ENCODE measurements at places on chromosomes 5 and 9.

DNA sequence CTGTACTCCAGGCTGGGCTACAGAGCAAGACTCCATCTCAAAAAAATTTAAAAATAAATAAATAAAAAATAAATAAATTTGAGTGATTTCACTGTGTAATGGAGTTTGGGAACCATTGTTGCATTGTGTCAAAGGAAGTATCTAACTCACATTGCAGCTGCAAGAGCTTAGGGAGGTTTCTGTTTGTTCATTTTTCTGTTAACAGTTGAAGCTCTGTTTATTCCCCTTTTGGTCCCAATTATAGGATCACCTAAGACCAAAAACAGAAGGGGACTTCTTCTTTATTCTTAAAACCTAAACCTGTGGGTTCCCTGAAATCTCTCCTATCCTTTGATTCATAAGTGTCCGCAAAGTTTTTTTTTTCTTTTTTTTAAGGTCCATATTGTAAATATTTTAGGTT lies 28.6 kb upstream of the PCAT7 start:
- no peak for DNase-seq

DNA sequence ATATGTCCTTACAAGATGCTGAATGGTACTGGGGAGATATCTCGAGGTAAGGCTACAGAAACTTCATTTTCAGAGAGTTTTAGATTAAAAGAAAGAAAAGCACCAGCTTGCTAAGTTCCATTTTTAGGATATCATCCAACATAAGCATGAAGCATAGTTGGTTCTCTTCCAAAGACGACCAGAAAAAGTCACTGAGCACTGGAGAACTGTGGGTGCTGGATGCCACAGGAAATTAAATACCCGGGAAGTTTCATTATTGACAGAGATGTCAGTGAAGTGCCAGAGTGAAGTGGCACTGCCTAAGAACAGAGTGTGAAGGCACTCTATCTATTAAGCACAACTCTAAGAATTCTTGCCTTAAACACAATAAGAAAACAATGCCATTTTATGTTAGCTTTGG lies 76.8 kb downstream of the PIK3R1 start:
- no peak for DNase-seq

GRCh38 chr9:456365-456764 lies 241.7 kb downstream of the DOCK8 start:
- DNase-seq = no peak

- peak; percentile 45 for DNase-seq
Observed at GRCh38 chr9:107137495-107138202, 145.4 kb upstream of the RAD23B start.

DNA sequence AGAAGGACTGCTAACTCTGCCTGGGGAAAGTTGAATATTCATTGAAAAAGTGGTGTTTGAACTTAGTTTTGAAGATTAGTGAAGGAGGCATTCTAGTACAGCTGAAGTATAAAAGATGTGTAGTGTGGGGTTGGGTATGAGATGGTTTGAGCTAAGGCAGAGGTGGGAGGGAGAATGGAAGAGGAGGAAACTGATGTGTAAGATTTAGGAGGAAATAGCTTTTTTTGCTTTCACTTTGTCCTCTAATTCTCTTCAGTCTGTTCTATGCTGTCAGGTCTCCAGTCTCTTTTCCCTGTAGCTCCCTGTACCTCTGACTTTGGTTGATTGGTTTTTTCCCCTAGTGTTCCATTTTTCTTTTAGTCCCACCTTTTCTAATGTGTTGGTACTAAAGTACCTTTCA lies 9.0 kb downstream of the CREBRF start:
- DNase-seq = peak; percentile 46

DNA sequence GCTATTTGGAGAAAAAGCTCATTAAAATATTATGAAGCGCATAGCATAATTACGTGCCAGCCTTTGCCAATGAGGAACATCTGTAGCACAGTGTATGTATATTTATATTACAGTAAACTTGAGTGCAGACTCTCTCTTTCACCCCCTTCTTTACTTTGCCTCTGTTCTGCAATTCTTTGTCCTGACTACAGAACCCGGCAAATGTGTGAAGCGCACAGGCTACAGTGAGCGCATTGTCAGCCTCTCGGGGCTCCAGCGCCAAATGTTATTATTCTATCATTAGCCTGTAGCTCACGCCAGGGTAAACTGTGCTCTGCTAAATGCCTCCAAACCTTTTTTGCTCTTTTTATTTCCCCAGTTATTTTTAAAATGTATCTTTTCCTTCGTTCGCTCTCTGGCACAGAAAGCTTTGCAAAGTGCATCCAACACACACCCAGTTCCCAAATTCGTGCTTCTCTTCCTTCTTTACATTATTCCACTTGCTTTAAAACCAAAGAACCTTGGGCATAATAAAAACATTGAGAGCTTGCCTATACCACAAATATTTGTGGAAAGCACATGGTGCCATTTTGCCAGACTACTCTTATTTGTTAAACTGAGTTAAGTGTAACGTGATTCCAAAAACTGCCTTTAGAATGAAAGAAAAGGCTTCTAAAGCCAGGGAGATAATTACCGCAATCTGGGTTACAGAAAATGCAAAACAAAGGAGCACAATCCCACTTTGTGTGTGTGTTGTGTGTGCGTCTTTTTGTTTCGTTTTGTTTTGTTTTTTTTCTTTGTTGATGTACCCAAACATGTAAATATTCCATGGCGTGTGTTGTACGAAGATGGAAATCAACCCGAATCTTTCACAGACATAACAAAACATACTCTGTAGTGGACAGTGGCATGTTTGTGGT lies 164.1 kb upstream of the MPDZ start:
- DNase-seq = no peak

DNA sequence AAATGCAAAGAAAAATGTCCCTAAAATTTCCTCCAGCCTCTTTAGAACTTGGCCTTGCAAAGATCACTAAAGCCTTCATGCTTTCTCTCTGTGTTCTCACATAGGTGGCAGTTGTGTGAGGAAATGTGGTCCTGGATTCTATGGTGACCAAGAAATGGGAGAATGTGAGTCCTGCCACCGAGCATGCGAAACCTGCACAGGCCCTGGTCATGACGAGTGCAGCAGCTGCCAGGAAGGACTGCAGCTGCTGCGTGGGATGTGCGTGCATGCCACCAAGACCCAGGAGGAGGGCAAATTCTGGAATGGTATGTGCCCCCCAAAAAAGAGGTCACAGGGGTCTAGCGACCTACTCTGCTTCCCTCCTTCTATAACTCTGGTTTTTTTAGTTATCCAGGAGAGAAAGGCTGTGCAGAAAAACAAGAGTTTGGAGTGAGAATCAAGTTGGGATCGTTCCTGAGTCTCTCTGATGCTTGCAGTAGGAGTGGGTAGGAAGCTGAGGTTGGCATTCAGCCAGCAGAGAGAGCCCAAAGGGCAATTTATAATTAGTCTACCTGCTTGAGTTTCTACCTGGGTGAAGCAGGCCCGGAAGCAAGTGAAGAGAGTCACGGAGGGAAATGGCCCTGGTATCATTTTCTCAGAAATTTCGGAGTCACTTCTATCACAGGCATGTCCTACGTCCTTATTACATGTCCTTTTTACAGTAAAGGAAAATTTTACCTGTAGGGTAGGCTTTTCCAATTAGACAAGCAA lies 97.5 kb downstream of the RFK start:
- DNase-seq = no peak

GRCh38 chr5:138538943-138539627 lies 4.0 kb downstream of the ETF1 start:
- no peak for DNase-seq

- DNase-seq = no peak
Observed at GRCh38 chr5:159211729-159212174, 2.4 kb upstream of the RNF145 start.

DNA sequence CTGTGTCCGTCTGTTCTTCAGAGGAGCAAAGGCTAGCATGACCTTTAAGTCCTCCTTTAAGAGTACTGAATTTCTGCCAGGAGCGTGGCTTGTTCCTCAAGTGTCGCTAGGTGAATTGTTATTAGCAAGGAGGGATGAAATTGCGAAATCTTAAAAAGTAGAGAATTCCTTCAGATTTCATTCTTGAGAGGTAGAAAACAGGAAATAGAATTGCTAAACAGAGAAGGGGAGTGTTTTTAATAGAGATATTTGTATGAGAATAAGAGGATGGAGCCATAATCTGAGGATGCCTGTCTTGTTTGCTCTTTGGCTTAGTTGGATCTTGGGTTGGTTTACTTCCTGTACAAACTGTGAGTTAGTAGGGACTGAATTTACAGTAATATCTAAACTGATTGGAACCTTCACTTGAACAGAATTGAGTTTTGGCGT lies 39.2 kb downstream of the EXOSC2 start:
- DNase-seq = no peak

DNA sequence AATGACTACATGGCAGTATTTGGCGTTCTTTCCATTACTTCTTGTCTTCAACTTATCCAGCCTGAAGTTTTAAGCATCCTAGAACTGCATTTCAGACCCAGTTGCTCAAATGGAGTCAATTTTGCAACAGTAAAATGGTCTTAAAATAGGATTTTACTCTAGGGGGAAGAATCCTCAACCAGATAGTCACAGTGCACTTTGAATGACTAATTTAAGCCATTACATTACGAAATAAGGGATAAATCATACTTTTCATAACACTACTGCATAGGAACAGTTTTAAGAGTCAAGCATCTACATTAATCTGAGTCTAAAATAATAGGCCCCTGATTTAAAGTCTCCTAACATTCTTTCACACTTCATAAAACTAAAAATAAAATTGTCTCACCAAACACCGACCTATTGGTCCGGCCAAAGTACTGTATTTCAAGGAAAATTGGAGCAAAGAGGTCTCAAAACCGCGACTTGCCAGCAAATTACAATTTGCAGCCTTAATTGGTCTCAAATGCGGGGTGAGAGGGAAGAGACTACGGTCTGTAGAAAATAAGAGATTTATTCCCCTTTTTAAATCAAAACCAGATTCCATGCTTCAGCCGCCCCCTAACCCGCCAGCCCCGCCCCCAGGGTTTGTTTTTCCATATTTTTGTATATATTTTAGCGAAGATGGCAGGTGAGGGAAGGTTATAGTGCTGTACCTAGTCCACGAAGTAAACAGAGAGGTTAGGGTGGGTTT lies 1.2 kb upstream of the SMARCA2 start:
- DNase-seq = no peak

GRCh38 chr5:146667633-146668272 lies 151.8 kb upstream of the GPR151 start:
- DNase-seq = no peak

- no peak for DNase-seq
Observed at GRCh38 chr9:16085167-16085726, 532.4 kb downstream of the CCDC171 start.

DNA sequence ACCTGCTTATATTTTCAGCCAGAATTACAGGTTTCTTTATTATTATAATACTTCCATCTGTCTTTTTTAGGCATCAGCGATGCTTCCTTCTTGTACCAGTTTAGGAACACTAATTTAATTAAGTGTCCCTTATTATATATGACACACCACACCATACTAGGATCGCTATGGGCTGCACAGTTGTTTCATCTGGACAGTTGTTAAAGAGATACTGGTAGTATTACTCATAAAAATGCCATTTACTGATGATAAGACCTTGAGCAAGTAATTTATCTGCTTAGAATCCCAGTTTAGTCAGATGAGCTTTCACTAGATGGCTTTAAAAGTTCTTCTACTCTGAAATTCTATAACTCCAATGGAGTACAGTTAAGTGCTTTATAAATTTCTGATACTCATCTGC lies 17.1 kb downstream of the ARSK start:
- DNase-seq = no peak

- DNase-seq = peak; percentile 21
Observed at GRCh38 chr9:83981126-83981871, 694 bp downstream of the RMI1 start.

DNA sequence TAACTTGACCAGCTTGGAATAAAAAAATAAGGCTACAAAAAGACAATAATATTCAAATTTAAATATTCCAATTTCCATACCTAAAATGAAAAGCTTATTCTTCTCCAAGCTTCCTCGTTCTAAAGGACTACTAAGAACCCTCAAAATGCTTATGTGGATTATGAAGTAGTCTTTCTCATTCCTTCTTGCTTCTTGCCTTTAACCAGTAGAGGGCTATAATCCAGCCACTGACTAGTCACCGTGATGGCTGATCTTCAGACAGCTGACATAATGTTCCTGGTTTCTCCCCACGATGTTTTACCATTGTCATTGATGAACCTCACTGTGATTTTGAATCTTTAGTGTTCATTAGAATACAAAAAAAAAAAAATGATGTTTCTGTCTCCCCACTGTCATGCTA lies 515.3 kb downstream of the TLE1 start:
- DNase-seq = no peak

- no peak for DNase-seq
Observed at GRCh38 chr5:87081016-87081415, 186.7 kb upstream of the RASA1 start.

GRCh38 chr5:113524927-113525326 lies 11.4 kb downstream of the YTHDC2 start:
- peak; percentile 16 for DNase-seq

DNA sequence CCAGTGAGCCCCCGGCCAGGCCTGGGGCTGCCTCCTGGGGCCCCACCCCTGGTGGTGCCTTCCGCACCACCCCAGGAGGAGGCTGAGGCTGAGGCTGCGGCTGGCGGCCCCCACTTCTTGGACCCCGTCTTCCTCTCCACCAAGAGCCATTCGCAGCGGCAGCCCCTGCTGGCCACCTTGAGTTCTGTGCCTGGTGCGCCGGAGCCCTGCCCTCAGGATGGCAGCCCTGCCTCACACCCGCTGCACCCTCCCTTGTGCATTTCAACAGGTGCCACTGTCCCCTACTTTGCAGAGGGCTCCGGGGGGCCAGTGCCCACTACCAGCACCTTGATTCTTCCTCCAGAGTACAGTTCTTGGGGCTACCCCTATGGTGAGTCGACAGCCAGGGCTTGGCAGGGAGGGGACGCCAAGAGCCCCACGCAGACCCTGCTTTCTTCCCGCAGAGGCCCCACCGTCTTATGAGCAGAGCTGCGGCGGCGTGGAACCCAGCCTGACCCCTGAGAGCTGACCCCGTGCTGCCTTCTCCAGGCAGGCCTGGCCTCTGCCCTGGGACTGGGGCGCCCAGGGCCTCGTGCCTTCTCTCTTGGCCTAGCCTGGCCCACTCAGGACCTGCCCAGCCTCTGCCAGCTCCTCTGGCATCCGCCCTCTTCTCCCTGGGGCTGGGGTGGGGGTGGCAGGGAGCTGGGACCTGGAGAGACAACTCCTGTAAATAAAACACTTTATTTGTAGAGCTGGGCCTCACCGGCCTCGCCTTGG lies 4.0 kb upstream of the EHMT1 start:
- no peak for DNase-seq
